ENCODE measurements at places on chromosomes 1 and 21.

GRCh38 chr1:114336360-114336759 is 174.6 kb downstream of the TRIM33 start:
- no peak for DNase-seq

DNA sequence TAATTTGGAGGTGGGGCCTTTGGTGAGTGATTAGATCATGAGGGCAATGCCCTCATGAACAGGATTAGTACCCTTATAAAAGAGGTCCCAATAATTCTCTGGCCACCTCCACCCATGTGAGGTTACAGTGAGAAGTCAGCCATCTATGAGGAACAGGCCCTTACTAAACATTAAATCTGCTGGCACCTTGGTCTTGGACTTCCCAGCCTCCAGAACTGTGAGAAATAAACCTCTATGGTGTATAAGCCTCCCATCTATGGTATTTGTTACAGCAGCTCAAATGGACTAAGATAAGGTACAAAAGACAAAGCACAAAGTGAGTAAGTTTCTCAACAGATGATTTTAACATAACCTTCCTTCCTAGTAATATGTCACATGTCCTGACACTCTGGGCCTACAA is 22.3 kb downstream of the NRIP1 start:
- DNase-seq: no peak

GRCh38 chr21:34911360-34911759 is 137.7 kb downstream of the RUNX1 start:
- no peak for DNase-seq

GRCh38 chr1:232578651-232579195 is 51.2 kb downstream of the SIPA1L2 start:
- DNase-seq: no peak

DNA sequence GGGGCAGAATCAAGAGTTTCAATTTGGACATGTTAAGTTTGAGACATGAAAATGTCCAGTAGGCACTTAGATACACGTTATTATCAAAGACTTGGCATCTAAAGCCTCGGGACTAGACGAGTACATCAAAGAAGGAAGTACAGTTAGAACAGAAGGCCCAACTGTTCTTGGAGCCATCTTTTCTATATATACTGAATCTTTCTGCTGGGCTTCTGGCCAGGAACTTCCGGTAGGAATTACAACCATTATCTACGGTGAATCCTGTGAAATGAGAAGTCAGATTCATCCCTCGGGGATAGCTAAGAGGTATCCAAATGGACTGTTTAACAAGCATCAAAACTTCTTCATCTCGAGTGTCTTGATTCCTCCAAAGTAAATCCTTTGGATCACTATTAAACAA is 34.4 kb upstream of the NRDC start:
- no peak for DNase-seq

- DNase-seq: no peak
Observed at GRCh38 chr1:119782631-119783325, 14.1 kb upstream of the HMGCS2 start.

DNA sequence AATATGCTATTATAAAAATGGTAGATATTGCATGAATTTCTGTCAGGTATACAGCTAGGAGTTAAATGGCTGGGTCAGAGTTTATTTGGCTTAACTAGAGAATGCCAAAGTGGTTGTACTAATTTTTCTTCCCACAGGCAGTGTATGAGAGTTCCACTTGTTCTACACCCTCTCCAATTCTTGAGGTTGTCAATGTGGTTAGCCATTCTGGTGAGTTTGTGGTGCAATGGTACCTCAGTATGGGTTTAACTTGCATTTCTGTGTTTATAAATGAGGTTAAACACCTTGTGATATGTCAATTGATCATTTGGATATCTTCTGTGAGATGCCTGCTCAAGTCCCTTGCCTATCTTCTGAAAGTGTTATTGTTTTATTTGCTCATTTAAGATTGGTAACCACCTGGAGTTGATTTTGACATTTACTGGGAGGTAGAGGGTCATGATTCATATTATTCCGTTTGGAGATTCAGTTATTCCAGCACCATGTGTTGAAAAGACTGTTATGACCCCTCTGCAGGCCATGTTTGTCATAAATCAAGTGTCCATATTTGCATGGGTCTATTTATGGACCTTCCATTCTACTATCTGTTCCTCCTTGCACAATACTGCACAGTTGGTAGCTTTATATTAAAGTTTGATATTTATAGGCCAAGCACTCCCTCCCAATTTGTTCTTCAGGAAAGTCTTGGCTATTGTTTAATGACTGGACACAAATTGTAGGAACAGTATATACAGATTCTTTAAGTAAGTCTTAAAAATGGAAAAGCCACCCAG is 5.8 kb downstream of the FALEC start:
- DNase-seq: no peak

DNA sequence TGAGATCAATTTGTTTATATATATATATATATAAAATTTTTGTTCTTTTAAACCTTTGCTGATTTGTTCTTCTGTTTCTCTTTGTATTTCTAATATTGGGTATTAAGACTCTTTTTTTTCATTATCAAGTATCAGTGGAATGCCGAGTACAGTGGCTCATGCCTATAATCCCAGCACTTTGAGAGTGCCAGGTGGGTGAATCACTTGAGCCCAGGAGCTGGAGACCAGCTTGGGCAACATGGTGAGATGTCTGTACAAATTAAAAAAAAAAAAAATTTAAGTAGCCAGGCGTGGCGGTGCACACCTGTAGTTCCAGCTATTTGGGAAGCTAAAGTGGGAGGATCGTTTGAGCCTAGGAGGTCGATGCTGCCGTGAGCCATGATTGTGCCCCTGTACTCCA is 67.1 kb downstream of the MAST2 start:
- DNase-seq: peak; percentile 8

GRCh38 chr1:1490633-1491230 is 19.2 kb downstream of the ATAD3B start:
- no peak for DNase-seq

DNA sequence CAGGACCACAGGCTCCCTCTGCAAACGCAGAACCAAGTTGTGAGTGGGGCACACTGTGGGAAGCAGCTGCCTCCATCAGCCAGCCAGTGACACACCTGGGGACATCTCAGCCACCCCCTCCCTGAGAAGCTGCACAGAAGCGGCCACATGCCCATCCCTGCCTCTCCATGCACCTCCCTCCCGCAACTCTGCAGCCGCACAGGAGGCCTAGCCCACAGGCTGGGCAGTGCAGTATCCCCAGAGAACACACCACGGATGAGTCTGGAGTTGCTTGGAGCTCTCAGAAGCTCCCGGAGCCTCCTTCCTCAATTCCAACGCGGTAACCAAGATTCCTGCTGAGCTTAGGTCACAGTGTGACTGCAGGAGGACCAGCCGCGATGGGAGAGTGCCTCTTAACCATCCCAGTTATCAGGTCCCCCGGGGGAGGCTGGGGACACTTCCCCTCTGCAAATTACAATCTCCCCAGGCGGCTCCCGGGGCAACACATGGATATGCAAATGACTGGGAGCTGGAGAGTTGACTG is 1.2 kb upstream of the WNT3A start:
- no peak for DNase-seq

GRCh38 chr1:47890779-47891178 is 106.4 kb downstream of the TRABD2B start:
- DNase-seq: no peak

GRCh38 chr1:53678507-53678906 is 60.5 kb downstream of the GLIS1 start:
- no peak for DNase-seq

DNA sequence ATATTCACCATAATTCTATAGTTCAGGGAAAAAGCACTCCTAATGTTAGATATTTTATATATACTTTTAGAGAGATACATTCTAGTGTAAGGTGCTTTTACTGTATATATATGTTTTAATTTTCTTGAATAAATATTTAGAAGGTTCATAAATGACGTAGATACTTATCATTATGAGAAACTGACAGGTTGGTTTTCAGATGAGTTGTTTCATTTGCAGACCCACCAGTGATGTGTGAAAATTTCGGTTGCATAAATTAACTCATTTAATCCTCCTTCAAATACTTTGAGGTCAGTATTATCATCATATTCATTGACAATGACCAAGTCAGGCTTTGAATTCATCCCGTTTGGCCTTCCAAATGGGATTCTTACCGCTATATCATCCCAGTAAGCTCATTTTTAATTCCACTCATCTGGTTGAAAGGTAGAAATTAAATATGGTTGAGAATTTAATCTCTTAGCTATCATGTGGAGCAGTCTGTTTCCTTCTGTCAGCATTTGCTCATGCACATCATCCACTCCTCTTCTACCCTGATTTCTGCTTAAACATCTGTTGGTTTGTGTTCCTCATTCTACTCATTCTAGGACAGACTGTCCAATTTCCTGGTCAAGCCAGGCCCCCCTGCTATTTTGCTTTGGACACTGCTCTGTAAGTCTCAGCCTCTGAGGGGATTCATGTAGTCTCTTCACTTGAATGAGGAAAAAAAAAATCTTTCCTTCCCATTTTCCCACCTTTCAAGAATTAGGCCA is 1156.6 kb downstream of the PLA2G4A start:
- no peak for DNase-seq

- DNase-seq: no peak
Observed at GRCh38 chr21:37253991-37254390, 13.1 kb downstream of the VPS26C start.

- no peak for DNase-seq
Observed at GRCh38 chr1:24528744-24529143, 26.1 kb downstream of the RCAN3 start.

GRCh38 chr1:17488995-17489767 is 49.7 kb upstream of the RCC2 start:
- DNase-seq: peak; percentile 9

- no peak for DNase-seq
Observed at GRCh38 chr1:239742416-239743109, 349.1 kb upstream of the FMN2 start.

- DNase-seq: no peak
Observed at GRCh38 chr1:160328184-160328583, 14.9 kb downstream of the COPA start.

DNA sequence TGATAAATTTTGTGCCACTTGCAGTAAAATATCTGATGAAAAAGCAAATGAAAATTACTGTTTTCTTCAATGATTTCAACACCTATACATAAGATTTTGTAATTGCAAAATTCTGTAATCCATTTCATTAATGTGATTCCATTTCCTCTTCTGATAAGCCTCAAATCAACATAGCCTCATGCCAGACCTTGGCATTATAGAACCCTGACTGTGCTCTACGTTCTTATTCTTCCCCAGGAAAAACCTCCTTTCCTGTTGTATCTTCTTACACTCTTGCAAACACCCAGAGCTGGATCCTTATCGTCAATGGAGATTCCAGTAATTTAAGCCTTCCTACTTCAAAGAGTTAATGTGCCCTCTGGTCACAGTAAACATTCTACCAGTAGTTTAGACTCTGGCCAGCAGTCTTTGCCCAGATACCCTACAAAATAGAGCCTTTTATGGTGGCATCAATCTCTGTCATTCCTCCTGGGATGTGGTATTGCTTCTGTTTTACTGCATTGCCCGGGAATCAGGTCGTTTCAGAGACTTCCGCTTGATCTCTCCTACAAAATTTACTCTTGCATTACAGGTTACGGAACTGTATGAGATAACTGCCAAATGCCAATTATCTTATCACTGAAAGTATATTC is 48.5 kb upstream of the CHRM3 start:
- no peak for DNase-seq

DNA sequence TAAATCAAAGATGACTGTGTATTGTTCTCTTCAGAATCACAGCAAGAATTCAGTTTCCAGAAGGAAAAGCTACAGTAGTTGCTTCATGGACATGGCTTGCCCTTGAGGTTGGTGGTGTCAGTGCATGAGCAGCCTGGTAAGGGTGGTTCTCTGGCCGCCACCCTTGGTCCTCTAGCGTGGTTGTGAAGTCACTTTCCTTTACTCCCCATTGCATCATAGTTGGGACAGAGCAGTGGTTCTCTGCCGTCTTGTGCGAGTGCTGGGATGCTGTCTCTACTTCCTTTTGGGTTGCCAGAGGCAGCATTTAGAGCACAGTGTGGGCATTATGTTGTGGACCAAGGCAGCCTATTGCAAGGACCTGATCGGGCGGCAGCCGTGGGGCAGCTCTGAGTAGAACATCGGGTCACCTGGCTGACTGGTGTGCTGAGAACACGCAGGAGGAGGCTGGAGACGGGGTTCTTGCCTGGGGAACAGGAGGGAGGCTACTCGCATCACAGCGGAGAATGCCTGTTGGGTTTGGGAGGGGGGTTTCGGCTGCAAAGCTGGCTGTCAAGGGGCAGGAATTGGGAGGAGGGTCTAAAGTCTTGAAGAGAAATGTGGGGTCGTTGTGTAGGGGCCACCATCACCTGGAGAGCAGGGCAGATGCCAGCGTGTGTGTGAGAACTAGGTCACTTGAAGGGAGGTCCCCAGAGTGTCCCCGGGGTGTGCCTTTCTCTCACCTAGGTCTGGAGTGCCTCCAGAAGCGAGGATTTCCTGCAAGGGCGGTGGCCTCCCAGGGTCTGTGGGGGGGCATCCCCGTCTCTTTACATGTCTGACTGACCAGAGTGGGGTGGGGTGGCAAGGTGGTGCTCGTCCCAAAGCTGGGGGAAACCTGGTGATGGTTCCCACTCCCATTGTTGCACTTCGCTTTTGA is 6.3 kb downstream of the ARF1 start:
- DNase-seq: no peak

DNA sequence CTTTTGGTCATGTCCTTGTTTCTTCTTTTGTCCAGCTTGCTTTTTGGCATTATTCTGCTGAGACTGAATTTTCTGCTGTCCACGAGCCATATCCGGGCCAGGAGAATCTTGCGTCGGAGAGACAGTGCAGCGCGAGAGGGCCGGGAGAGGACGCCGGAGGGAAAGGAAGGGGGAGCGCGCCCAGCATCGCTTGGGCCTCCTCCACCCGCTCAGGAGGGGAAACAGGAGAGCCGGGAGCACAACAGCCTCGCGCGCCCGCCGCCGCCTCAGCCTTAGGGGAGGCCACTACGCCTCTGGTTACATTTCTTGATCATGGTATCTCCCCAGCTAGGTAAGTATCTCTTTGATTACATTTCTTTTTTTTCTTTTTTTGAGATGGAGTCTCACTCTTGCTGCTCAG is 7.4 kb upstream of the DEGS1 start:
- peak; percentile 20 for DNase-seq

DNA sequence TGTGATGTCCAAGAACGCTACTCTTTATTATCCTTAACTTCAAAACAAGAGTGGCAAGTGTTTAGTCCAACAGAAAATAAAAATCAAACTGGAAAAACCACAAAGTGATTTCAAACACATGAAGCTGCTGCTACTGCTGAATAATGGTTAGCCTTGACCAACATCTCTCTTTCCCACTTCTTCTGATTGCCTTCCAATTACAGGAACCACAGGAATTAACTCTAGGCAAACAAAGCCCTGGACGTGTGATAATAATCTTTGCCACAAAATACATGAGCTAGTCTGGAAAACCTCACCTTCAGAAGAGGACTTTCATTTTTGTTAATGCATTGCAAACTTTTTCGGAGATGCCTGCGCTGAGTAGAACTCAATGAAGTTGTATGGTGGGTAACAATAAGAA is 48.6 kb upstream of the COL11A1 start:
- DNase-seq: peak; percentile 21
